HTR-8/SVneo (cell line): ENCODE measurements at places on chromosomes 7 and 10.

GRCh38 chr10:104577163-104577562 lies 63.9 kb upstream of the SORCS3 start:
- no peak for DNase-seq

GRCh38 chr7:79949778-79950177 lies 184.9 kb upstream of the GNAI1 start:
- DNase-seq, result no peak

DNA sequence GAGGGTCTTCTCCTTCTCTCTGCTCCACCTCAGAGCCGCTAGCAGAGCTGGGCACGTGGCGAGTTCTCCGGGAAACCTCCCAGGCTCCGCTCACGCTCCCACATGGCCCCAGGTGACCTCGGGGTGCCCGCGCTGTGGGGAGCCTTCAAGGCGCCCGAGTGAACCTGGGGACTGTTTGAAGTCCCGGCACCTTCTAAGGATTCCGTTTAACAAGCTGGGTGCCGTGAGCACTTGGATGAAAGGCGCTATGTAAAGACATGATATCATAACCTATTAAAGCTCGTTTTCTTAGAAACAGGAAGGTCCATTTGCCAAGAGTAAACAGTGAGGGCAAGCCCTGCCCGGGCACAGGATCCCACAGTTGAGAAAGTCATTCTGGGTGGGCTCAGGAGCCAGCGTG lies 15.8 kb upstream of the MYL10 start:
- DNase-seq, result no peak

- no peak for DNase-seq
These were observed 12.7 kb downstream of the HHEX start for GRCh38 chr10:92702301-92702916.

DNA sequence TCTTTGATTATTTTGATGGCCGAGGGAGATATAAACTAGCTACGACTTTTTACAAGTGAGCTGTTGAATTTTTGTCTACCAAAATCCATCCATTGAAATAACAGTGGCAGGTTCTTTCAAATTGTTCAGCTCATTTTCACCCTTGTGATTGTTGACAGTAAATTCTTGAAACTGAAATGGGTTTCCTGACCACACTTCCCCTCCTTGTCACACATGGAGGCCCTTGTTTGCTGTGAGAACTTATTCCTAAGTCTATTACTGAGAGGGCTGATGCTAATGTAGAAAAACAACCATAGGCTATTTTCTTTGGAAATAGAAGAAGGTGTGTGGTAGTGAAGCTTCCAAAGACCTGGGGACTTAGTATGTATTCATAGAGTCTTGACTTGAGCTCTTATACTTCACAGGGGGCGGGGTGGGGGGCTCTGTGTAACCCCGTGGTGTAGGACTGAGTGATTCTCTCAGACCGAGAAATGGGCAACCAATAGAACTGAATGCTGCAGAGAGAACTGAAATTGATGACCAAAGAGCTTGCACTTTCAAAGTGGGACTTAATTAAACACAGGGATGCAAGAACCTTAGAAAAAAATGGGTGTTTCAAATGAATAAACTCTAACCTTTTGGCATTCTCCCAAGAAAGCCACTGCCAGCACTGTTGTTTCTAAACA lies 718.9 kb downstream of the CCSER2 start:
- DNase-seq, result no peak

DNA sequence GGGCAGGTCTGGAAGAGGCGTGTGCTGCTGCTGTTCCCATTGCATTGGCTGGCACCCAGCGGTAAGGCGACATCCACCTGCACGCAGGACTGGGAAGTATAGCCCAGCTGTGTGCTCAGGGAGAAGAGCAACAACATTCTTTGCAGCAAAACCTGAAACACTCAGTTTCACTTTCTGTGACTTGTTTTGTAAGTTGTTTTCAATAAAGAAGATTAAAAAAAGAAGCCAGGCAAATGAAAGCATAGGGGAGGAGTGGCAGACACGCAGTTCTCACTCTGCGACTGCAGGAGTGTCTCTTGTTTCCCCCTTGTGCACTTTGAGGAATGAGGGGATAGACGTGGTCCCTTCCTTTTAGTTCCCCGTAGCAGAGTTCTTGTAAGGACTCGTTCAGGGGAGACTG lies 5.8 kb downstream of the FBH1 start:
- DNase-seq, result no peak

GRCh38 chr7:124724507-124725192 lies 40.9 kb downstream of the GPR37 start:
- no peak for DNase-seq

- no peak for DNase-seq
These were observed 43.9 kb downstream of the CHST15 start for GRCh38 chr10:124049484-124049883.

DNA sequence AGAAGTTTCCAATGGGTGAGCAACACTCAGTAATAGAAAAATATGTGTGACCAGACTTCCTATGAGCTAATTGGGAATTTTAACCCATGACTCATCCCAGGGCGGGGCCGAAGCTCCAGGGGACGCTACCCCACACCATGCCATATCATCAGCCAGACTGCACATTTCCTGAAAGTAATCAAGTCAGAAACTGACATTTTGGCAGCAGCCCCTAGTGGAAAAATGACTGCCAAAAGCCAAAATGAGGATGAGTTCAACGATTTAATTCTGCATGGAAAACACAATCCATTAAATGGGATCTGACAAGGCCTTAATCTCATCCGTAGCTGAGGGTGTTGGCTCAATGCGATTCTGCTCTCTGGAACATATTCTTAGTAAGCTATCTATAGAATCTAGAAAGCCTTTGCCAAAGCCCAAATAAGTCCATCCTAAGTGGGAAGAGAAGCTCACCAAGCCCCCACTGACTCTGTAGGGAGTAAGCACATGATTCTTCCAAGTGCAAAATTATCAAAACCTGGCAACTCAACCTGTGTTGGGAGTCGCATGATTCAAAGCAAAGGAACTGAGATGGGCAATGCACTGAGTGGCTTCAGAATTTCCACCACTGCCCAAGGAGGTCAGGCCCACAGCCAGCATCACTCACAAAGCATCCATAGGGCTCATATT lies 93.1 kb upstream of the PDE1C start:
- DNase-seq, result peak; percentile 79

DNA sequence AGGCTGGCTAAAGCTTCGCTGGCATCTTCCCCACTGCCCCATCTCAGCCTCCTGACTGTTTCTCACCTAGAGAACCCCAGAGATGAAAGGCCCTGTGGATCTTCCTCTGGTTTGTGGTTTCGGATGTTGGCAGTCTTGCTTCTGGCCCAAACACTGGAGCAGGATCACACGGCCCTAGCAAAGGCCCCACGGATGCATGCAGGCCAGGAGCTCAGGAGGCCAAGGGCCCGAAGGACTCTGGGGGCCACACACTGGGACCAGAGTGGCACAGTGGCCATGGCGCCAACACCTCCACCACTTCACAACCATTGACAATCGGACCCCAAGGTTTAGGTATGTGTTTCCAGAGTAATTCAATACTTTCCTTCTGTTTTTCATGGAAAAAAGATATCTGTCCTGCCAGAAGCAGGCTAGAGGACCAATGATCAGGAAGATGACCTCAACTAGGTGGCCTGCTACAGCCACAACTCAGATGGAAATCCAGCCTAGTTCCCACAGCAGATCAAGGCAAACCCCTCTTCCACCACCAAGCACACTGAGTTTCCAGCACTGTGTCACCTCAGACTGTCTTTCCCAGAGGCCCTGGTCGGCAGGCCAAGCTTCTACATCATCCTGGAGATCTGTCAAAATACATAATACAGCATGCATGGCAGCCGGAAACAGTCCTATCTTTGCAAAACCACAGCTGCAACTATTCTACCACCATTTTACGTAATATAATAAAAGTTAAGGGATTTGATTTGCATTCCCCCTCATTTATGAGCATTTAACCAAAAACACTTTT lies 53.0 kb downstream of the CTBP2 start:
- no peak for DNase-seq

GRCh38 chr7:104358446-104359132 lies 30.2 kb downstream of the LHFPL3 start:
- no peak for DNase-seq

- no peak for DNase-seq
These were observed 98.2 kb upstream of the NEBL start for GRCh38 chr10:20995123-20995987.

DNA sequence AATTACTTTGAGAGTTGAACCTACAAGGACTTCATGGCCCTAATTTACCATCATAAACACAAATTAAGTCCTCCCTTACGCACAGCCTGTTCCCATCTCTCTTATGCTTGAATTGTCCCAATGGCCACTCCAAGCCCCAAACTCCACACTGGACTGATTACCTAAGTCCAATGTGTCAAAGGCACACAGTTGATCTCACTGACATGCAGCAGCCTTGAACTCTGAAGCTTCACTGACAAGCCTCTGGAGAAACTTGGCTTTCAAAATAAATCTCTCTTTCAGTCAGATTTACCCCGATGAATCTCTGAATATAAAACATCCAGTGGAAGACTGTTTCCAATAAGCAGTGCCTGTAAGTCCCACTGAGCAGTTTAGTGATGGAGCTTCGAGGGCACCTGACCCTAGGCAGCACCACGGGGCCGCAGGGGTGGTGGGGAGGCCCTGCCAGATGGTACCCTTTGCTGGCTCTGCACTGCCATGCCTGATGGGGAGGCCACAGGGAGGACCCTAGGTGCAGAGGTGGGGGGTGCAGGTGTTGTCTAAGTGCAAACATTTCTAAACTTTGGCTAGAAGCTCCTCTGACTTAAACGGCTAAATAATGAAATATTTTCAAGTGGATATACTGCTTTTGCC lies 3.3 kb upstream of the MAT1A start:
- no peak for DNase-seq

GRCh38 chr7:38539477-38540081 lies 91.6 kb downstream of the AMPH start:
- no peak for DNase-seq

- no peak for DNase-seq
These were observed 6.1 kb downstream of the RBM20 start for GRCh38 chr10:110650265-110650668.
